ENCODE measurements at places on chromosomes 12 and 14. TPM values are rescaled to one million over a fixed set of nuclear protein-coding genes. Genes with fewer than 3 reads are reported as not detected.

DNA sequence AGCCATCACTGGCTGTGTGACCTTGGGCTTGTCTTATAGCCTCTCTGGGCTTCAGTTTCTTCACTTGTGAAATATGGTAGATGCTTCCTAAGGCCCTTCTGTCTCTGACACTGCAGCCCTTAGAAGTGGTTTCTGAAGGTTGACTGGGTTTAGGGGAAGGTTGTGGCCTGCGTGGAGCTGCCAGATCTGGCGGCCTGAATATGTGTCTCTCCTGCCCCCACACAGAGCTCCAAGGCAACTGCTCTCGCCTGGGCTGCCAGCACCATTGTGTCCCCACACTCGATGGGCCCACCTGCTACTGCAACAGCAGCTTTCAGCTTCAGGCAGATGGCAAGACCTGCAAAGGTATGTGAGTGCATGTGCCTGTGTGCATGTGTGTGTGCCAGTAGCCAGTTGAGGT, 4.0 kb downstream of the LRP1-AS start:
- DNase-seq: no peak

GRCh38 chr14:105475269-105476096, 862 bp downstream of the CRIP2 start:
- no peak for DNase-seq

DNA sequence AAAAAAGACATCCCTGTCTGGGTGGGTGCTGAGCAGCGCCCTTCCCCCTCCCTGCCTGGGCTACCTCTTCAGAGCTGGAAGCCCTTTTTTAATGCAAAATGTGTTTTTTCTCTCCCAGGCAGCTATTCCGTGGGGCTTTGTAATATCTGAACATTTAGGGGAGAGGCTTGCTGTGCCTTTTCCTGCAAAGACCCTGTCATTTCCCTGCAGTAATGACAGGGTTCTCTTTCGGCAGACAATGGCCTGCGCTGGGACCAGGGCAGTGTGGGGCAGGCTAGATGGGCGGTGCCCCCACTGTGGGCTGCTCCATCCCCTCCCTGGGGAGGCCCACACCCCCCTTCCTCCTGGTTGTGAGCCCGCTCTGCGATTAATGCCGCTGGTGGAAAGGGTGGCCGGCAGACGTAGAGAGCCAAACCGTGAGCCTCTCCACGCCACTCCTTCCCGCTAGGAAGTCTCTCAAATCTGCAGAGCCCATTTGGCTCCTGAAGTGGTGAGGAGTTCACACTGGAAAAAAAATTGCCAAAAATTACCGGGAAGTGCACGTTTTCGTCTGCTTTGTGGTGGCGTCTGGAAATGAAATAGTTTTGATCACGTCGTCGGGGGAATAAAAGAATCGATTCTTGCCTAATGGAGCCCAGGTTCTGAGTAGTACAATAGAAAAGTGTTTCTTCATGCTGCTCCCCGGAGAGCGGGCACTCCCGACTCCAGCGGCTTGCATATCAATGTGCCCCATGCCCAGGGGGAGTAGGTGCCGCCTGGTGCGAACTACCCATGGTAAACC, 31.5 kb downstream of the KIF26A start:
- no peak for DNase-seq

DNA sequence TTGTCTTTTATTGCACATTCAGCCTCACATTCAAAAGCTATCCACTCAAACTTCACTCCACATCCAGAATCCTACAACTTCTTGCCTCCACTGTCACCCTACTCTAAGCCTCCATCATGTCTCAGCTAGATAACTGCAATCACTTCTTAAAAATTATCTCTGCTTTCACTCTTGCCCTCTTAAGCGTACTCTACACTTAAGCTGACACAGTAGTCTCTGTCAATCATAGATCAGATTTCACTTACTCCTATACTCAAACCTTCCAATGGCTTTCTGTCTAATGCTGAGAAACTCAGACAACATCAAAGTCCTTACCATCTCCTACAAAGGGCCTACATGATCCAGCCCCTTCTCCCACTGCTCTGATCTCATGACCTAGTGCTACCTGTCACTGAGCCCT, 304.1 kb downstream of the ITPR2 start:
- DNase-seq: no peak

GRCh38 chr12:106136263-106136662, 2.5 kb downstream of the NUAK1 start:
- peak; percentile 78 for DNase-seq

The ERBB3 gene
- polyA plus RNA-seq: 94.8 TPM

- no peak for DNase-seq
Observed at GRCh38 chr12:124130691-124131591, 157.9 kb downstream of the ZNF664 start.

GRCh38 chr14:55780156-55780946, 200.3 kb downstream of the KTN1 start:
- peak; percentile 31 for DNase-seq

The PAPLN gene
- 23.7 TPM for polyA plus RNA-seq

DNA sequence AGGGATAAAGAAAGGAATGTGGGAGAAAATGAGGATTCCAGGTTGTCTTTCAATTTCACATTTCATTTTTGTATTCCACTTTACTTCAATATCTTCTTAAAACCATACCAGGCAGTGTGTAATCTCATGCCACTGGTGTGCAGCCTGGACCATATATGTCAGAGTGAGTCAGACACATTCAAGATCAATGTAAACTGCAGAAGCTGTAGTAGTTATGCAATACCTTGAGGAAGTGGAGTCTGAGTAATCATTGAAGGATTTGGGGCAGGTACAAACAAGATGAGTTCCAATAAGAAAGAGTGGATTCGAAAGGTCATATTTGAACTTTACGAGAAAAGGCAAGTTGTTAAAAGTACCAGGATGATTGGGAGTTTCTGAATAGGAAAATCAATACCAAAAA, 14.1 kb downstream of the PLCZ1 start:
- no peak for DNase-seq

- DNase-seq: no peak
Observed at GRCh38 chr12:21774358-21775132, at the start of gene KCNJ8. Gene KCNJ8 (minus strand): TSS chr12:21774706. CDS start chr12:21773616, 1,090 bp downstream.

GRCh38 chr14:71804992-71805391, 127.2 kb upstream of the RGS6 start:
- DNase-seq: no peak

DNA sequence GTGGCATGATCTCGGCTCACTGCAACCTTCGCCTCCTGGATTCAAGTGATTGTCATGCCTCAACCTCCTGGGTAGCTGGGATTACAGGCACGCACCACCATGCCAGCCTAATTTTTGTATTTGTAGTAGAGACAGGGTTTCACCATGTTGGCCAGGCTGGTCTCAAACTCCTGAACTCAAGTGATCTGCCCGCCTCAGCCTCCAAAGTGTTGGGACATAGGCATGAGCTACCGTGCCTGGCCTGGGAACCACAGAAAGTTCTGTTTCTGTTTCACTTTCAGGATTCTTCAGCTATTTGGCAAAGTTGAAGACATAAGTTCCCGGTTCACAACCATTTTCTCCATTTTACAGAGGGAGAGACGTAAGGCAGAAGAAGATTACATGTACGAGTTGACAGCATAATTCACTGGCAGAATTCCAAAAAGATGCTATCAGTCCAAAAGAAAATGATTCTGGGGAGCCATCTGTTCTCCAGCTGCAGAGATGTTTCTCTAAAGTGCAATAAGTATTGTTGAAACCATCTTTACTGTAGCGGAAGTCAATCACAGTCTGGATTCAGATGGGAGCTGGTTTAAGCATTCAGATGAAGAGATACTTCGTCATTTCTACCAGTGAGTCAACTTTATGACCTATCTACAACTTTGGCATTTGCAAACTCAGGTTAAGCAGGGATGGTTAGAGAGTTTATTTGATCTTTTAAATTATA, 8.1 kb upstream of the RNF34 start:
- DNase-seq: no peak

The ZDHHC22 gene
- 0.33 TPM for polyA plus RNA-seq

DNA sequence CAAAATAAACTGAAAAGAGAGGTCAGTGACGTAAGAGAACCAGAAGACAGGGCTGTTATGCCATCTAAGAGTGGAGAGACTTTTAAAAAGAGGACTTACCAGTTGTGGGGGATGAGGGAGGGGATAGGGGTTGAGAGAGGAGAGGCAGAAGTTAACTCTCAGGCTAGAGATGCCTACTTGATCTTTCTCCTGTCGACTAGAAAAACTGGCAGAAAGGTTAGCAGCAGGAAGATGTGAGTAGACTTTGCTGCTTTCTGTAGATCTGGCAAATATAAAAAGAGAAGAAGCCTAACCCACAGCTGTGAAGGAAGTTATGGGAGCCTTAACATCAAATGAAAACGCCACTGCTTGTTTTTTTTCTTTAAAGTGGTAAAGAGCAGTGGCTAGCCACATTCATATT, 10.7 kb downstream of the CREBL2 start:
- no peak for DNase-seq

The NDRG2 gene
- polyA plus RNA-seq: 169 TPM

DNA sequence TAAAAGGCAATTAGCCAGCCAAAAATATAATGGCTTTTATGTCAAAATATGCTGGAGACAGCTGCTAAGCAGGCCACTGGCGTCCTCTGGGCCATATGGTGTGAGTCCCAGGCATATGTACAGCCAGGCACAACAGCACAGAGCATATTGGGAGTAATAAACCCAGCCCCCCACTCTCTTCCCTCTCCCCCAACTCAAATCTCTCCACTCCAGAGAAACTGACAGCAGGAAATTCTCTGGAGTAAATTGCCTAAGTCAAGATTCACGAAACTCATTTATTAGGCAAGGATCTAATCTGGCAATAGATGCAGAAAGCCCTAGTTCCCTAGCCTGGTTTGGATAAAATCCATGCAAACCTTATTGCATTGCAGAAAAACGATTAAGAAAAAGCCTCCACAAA, 147.9 kb upstream of the SEL1L start:
- no peak for DNase-seq

The APOF gene
- 0.13 TPM for polyA plus RNA-seq

GRCh38 chr12:123134271-123134671, 16.6 kb downstream of the PITPNM2 start:
- DNase-seq: no peak

The MYF6 gene
- 0.10 TPM for polyA plus RNA-seq

GRCh38 chr14:69593018-69593677, 18.2 kb upstream of the SUSD6 start:
- no peak for DNase-seq

DNA sequence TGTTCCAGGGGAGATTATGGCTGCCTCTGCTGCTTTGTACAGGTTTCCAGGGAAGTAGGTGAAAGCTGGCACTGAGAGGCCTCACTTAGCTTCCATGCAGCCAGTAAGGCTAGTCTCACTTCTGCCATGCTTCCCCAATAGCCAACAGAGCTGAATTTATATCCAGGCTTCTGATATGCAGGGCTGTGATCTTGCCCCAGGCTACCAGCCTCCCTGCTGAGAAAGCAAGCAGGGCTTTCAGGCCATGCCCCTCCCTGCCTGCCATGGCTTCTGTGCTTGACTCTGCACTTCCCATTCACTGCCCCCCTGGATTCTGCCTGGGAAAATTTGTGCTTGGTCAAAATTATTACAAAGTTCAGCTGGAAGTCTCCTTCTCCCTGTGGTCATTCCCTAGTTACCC, 302.1 kb upstream of the FBXO33 start:
- DNase-seq: no peak

DNA sequence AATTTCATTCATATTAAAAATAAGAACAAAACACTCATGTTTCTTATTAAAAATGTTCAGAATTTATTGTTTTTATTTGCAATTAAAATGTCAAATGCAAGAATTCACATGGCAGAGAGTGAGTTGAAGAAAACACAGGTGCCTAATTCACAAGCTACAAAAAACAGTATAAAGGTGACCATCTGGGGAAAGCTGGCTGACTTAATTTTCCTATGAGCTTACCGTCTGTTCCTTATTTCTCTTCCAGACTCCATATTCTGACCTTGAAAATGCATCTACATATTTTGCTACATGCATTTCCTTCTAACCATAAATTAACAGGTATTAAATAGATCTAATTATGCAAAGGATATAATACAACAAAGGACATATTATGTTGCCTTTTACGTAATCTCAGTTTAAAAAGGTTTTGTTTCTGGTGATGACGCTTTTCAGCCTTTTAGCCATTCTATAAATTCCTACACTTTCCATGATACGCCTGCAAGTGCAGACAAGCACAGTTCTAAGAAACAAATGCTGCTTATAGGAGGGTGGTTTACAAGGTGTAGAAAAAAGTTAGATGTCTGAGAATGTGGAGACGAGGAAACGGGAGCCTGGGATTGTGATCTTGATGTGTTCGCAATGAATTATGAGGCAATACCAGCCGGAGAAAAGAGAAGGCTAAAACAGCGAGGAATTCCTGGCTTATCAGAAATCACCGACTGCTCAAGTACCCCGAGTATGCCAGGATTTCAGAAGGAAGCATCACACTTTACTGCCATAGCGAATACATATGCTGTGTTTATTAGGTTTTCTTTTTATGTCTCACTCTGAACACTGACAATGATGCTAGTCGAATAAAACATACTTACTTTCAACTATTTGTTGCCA, 24.6 kb downstream of the LIN7A start:
- DNase-seq: no peak

- no peak for DNase-seq
Observed at GRCh38 chr14:106129274-106129673, 602.9 kb downstream of the TMEM121 start.

- no peak for DNase-seq
Observed at GRCh38 chr14:32564596-32564995, 235.5 kb downstream of the AKAP6 start.

The MDGA2 gene
- polyA plus RNA-seq: 2.2 TPM

- no peak for DNase-seq
Observed at GRCh38 chr12:58176296-58176869, 235.0 kb downstream of the ATP23 start.

DNA sequence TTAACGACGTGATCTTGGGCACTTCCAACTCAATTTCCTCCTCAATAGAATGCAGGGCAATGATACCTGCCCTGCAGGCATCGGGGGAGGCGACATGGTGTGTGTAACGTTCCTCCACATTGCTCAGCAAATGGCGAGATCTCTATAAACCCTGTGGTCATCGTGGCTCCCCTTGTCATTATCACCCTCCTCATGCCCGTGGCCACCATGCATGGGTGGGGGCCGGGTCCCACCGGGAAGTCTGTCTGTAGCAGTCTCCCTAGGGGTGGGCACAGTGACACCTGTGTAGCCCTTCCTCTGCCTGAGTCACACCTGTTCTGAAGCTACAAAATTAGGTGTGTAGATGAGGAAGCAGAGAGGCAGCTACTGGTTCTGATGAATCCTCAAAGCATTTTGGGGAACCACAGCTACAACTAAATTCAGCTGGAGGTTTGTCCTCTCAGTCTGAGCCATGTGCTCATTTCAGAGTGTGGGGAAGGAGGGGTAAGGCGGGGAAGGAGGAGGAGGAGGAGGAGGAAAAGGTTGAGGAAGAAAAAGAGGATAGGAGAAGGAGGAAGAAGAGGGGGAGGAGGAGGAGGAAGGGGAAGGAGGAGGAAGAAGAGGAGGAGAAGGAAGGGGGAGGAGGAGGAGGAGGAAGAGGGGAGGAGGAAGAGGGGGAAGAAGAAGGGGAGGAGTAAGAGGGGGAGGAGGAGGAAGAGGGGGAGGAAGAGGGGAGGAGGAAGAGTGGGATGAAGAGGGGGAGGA, 11.0 kb upstream of the CACNA2D4 start:
- no peak for DNase-seq

GRCh38 chr12:40261937-40262336, 37.1 kb downstream of the LRRK2 start:
- no peak for DNase-seq

The EML5 gene
- polyA plus RNA-seq: 2.1 TPM

The MAPKAPK5 gene
- 52.7 TPM for polyA plus RNA-seq
